ENCODE measurements at places on chromosomes 1 and 21.

GRCh38 chr1:65066419-65066765, 81.6 kb upstream of the AK4 start:
- no peak for DNase-seq

DNA sequence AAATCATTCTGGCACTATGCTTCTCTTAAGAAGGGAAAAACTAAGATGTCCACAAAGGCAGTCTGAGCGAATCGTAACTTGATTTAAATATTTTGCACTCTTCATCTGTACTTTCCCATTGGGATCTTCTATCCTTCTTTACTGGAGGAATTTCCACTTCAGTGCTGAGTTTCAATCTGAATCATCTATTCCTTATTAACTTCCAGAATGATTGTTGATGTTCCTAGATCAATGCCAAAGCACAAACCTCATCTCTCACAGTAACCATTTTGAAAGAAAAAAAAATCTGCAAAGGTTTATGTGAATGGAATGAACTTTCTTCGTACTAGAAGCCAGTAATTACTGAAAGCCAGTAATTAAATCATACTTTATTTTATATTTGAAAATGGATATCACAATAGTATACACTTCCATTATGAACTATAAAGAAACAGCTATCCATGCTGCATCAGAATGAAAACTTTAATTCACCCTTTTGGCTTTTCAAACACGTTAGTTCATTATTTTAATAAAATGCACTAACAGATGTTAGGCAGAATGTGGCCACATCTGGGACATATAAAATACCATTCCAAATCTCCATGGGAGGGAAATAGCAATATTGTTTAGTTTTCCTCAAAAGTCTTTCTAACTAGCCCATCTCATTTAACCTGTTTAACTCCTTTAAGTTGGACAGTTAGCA, 5.5 kb upstream of the RNF2 start:
- no peak for DNase-seq

DNA sequence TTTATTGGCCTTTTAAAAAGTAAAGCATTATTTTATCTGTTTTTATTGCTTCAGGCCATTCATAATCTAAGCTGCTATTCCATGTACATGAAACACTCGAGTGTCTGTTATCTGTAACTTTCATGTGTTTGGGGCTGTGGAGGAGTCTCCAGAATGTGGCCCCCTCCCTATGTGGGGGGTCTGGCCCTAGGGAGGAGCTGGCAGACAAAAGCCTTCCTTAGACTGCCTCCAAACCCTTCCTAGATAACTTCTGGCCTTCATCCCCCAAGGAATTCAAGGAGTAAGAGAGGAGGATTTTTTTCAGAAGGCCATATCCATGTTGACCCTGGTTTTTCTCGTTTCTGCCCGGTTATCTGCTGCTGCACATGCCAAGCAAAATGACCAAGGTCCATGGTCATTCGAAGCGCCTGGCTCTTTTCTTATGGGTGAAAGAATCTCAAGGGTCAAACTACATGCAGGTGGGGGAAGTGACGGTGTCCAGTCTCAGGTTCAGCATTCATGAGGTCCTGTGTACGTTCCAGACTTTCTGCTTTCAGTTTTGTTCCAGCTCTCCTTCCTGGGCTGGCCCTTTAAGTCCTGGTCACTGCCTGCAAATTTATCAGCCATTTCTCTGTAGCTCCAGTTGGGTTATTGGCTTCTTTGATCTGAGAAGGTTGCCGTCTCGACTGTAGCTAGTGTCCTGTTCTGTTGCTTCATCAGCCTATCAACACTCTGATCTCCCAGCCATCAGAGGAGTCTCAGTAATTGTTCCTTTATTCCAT, 8.3 kb downstream of the TENT5C start:
- no peak for DNase-seq

GRCh38 chr1:19311503-19311930, 427 bp downstream of the AKR7A2 start:
- DNase-seq = peak; percentile 22

DNA sequence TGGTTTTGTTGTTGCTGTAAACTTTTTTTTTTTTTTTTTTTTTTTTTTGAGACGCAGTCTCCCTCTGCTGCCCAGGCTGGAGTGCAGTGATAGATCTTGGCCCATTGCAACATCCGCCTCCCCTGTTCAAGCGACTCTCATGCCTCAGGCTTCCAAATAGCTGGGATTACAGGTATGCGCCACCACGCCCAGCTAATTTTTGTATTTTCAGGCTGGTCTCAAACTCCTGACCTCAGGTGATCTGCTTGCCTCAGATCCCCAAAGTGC, 78.9 kb upstream of the SLC45A1 start:
- no peak for DNase-seq

DNA sequence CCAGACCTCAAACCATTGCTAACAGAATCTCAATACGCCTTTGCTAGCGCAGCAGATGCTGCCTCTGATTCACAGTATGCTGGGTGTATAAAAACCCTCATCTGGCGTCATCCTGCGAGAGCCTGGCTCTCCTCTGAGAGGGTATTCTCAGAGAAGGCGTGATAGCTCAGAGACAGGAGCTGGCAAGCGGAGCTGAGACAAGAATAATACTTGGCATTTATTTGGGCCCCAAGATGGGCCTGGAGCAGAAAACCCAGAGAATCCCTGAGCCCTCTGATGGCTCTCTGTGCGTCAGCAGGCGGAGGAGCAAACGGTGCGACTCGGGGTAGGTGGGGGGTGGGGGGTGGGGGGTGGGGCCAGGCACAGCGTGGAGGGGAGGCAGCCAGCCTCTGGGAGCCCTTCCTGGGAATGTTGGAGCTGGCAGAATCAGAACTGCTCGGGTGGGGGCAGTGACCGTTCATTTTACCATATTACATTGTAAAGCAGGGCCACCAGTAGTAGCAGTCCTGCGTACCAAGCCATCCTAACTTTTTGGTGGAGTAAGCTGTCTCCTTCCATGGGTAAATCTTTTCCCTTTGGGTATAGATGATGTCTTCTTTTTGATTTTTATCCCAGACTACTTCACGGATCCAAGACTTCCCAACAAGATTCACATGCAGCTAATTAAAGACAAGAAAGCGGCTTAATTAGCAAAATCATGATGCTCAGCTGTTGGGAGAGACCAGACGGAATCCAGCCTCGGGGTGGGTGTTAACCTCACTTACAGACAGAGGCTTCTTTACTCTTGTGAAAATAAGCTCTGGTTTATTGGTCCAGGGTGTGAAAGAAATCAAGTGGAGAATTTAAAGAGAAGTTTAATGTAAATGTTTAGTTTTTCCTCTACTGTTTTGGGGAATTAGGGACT, 7.1 kb downstream of the RIIAD1 start:
- no peak for DNase-seq

DNA sequence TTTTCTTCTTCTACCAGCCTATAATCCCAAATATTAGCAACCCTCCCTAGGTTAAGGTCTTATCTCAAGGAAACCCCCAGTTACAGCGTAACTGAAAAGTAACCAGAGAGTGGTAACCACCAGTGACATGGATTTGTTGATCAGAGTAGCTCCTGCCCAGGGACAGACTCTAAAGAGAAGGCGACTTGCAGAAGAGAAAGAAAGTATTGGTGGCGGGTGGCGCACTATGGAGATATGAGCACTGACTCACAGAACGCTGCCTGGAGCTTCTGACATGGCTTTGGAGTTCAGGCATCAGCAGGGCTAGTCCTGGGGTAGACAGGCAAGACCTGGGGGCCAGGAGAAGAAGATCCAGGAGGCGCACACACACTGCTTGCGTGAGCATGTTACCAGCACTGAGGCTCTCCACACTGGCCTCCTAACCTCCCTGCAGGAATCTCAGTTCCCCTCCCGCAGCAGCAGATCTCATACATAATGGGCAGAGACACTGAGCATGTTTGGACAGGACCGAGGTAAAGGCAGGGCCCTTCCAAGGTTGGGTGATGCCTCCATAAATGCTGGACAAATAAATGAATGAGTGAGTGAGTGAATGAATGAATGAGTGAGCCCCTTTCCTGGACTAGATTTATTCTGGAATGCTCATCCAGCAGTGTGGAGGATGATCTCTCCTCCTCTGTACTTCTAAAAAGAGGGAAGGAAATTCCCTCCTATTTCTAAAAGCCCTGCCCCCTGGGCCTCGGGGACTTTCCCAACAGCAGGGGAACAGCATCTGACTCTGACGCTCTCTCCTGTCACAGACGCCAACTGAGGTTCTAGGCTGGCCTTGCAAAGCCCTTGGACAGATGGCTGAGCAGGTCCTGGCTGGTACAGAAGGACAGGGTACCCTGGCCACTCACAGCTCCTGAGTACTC, 175.5 kb downstream of the CLIC6 start:
- no peak for DNase-seq

GRCh38 chr1:157233131-157233530, 94.9 kb upstream of the ETV3 start:
- no peak for DNase-seq

DNA sequence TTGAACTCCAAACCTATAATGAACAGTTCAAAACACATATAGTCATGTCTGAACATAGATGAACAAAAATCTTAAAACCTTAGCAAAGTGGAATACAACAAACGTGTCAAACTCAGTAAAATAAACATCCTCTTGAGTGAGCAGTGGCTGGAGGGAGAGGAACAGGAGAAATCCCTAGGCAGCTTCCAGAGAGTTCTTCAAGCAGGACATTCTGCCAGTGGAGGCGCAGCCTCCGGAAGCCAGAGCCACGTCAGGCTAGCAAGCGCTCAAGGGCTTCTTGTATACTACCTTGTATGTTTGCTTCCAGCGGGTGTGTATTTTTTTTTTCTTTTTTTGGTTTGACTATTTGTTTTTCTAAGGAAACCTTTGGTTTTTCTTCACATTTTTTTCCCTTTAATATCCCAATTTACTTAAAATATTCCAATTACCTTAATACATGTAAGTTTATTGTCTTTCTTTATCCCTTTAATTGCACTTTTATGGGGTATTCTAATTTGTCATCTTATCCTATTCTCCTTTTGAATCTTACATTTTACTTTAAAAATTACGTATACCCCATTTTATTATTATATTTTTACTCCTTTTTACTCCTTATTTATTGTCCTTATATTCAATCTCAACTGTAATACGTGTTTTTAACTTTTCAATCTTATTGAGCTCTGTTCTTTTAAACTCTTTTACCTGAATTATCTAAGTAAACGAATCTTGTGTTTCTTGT, 42.0 kb downstream of the COLGALT2 start:
- no peak for DNase-seq

DNA sequence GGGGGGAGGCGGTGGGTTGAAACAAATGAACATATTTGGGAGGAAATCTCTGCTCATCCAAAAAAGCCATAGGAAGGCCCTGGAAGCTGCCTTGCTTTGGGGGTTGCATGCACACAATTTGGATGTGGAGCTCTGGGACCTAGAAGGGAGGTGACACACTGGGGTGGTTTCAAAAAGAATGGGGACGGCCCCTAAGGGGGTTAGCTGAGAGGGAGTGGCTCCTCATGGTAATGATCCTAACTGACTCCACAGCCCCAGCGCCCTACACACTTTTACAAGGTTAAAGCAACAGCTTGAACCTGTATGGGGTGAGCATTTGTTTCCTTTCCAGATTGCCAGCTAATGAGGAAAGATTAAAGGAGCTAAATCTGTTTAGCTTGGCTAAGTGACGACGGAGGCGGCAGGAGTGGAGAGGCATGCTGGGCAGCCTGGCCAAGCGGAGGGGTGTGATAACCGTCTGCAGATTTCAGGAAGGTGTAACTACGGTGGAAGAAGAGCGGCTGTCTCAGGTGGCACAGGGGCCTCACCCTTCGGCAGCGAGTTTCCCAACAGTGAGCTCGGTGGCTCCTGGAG, 107.3 kb downstream of the RNF220 start:
- DNase-seq = no peak

DNA sequence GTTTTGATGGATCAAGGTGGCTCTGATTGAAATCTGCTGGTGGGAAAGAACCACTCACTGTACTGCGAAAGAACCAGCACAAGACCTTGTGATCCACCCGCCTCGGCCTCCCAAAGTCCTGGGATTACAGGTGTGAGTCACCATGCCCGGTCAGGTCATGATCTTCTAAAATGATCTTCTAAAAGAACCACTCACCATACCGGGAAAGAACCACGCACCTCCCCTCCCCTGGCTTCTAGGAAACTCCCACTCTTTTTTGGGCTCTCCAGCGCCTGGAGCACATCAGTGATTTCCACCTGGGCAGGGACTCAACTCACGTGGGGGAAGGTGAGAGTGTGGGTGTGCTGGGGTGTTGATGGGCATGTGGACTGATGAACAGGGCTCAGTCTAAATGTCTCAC, 7.9 kb upstream of the RAB7B start:
- DNase-seq = no peak

GRCh38 chr1:42171679-42172266, 7.2 kb upstream of the GUCA2A start:
- no peak for DNase-seq

Data from NCI-H2081 (cell line).